Fibroblast of lung (primary cell): ENCODE measurements at places on chromosomes 6 and 20. TPM values are rescaled to one million over a fixed set of nuclear protein-coding genes. Genes with fewer than 3 reads are reported as not detected.

The OLIG3 gene
- not detected in 2 replicates for polyA plus RNA-seq

The SPAG4 gene
- polyA plus RNA-seq: 2.6 and 4.3 TPM in 2 replicates

The TNFRSF6B gene
- 3.8 and 5.7 TPM in 2 replicates for polyA plus RNA-seq

The SLC22A7 gene
- not detected in 2 replicates for polyA plus RNA-seq

The GABRR2 gene
- 0.05 TPM in 2 replicates for polyA plus RNA-seq

The MCCD1 gene
- polyA plus RNA-seq: not detected in 2 replicates

The PHACTR3 gene
- not detected in 2 replicates for polyA plus RNA-seq

The ULBP3 gene
- 18.8 and 28.8 TPM in 2 replicates for polyA plus RNA-seq

The SYNCRIP gene
- 29.2 and 37.7 TPM in 2 replicates for polyA plus RNA-seq

The BPHL gene
- 15.5 and 16.6 TPM in 2 replicates for polyA plus RNA-seq

The FILIP1 gene
- 0.76 and 2.3 TPM in 2 replicates for polyA plus RNA-seq

The EDN1 gene
- polyA plus RNA-seq: 2.7 and 10.1 TPM in 2 replicates

The C20orf204 gene
- polyA plus RNA-seq: 0.02 TPM in 2 replicates
